ENCODE measurements at places on chromosomes 3 and 15. TPM values are rescaled to one million over a fixed set of nuclear protein-coding genes. Genes with fewer than 3 reads are reported as not detected.

Gene FBXL2
- total RNA-seq = not detected

Gene ADGRG7
- not detected for total RNA-seq

Gene CDCP1
- 1.5 TPM for total RNA-seq

Gene SNURF
- total RNA-seq = 30.7 TPM

Gene RSL24D1
- total RNA-seq = 133 TPM

Gene RAD51
- total RNA-seq = 79.9 TPM

Gene LRRC15
- total RNA-seq = not detected

Gene FBXL22
- total RNA-seq = 0.80 TPM

Gene GCHFR
- 72.6 TPM for total RNA-seq

GRCh38 chr3:126525853-126526667 lies 2.1 kb downstream of the CHST13 start:
- no peak for DNase-seq

DNA sequence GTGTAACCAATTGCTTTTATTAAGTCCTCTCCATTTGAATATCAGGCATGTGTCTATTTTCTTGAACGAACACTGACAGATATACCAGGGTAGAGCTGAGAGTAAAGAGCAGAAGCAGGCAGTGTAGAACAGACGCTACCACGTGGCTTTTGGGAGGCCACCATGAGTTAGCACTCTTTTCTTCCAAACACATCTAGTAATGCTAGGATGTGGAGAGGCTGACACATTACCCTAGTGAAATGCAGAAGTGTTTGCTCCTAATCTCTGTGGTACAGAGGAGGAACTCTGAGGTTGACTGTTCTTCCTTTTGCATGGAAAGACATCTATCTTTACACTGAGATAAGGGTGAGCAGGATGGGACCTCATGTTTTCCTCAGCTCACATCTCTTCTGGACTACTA lies 216.3 kb downstream of the SATB1 start:
- no peak for DNase-seq

GRCh38 chr3:48244461-48244860 lies 3.6 kb downstream of the ZNF589 start:
- DNase-seq = no peak

DNA sequence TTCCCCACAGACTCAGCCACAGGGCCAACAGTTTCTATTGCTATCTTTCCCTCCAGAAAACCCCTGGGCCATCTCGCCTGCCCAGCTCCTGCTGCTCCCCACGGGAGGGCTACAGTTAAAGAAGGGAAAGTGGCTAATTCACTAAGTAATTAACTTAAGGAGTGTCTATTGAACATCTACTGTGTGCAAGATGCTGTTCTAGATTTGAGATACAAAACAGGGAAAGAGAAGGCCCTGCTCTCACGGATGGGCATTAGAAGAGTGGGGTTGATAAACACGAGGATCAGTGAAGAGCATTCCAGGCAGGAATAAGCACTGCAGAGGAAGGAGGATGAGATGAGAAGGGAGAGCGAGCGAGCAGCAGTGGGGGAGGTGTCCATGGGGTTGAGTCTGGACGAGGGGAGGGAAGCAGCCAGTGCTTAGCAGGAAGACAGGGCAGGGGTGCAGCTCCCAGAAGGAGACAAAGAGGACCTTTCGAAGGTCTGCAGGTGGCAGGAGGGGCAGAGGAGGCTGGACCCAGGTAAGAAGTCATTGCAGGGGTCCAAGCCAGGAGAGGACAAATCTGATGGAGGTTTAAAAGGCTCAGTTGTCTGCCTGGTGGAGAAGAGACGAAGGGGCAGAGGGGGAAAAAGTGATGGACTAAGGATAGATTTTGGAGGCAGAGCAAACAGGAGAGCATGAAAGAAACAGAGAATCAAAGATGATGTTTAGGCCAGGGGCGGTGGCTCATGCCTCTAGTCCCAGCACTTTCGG lies 64.7 kb downstream of the KLF15 start:
- DNase-seq = peak; percentile 28

DNA sequence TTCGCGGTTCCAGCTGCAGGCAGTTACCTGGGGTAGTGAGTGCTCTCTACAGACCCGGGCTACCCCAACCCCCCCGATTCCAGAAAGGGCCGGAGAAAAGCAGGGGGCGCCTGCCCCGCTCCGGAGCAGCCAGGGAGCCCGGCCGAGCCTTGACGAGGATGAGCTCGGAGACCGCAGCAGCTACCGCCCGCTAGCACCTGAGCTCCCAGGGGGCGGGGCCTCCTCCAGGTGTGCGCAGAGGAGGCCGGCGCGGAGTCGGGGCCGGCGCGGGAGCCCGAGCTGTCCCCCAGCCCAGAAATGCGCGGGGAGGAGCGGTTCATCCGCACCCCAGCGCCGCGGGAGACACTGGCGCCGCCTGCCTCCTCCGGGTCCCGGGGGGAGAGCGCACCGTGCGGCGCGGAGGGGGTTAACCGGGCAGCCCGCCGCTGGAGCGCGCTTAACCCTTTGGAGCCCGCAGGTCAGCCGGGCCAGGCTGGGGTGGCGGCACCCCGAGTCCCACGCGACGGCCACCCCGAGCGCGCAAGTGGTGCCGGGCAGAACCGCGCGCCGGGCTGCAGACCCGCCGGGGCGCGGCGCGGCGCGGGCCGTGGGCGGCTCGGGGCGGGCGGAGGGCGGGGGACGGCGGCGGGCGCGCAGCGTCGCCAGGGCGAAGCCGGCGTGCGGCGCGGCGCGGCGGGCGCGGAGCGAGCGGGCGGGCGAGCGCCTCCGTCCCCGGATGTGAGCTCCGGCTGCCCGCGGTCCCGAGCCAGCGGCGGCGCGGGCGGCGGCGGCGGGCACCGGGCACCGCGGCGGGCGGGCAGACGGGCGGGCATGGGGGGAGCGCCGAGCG lies at the start of gene CACNA1D:
Gene CACNA1D (plus strand): TSS at position 649 of the 829 bp plus-strand sequence. CDS start 556 bp downstream, outside the sequence.
- peak; percentile 22 for DNase-seq

DNA sequence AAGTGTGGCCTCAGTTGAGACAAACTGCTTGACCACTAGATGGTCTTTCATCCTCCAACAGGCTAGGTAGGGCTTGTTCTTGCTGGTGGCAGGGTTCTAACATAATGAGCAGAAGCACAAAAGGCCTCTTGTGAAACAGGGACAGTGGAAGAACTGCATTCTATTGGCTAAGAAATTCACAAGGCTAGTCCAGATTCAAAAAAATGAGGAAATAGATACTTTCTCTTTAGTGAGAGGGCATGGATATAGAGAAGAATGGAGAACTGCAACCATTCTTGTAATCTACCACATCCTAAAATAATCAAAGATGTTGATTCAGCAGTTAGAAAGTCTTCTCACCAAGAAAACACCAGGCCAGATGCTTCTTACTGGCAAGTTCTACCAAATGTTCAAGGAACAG lies 143.7 kb upstream of the LRIG1 start:
- DNase-seq = no peak

GRCh38 chr3:40079847-40080240 lies 229.7 kb upstream of the EIF1B start:
- no peak for DNase-seq

- DNase-seq = no peak
Measured at GRCh38 chr15:100653608-100654007, 51.2 kb downstream of the ASB7 start.

DNA sequence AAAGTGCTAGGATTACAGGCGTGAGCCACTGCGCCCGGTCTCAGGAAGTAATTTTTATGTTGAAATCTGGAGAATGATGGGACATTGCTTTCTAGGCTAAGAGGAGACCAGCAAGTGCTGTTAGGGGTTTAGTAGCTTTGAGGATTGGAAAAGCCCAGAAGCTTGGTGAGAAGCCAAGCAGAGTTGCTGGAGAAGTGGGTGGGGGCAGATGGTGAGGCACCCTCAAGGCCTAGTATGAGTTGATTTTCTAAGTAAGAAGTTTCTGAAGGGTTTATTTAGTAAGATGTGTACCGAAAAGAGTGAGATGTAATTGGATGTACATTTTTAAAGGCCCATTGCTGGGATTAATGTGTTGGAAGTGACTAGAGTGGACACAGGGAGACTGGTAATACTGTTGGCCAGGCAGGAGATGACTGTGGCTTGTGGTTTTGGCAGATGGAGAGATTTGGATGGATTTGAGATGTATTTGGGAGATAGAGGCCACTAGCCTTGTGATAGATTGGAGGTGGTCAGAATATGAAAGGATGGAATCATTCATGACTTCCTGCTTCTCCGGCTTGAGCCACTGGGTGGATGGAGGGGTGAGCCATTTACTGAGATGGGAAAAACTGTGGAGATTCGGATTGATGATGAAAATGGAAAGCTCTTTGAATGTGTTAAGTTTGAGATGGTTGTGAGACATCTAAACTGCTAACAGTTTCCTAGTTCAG lies 2.3 kb downstream of the LRRC28 start:
- DNase-seq = no peak

GRCh38 chr3:16478516-16478915 lies 35.0 kb downstream of the RFTN1 start:
- DNase-seq = no peak

GRCh38 chr3:183536238-183536880 lies 19.1 kb downstream of the KLHL6 start:
- no peak for DNase-seq

GRCh38 chr15:97968380-97968779 lies 7.9 kb downstream of the ARRDC4 start:
- no peak for DNase-seq

- no peak for DNase-seq
Measured at GRCh38 chr3:72571638-72572114, 276.6 kb downstream of the SHQ1 start.

DNA sequence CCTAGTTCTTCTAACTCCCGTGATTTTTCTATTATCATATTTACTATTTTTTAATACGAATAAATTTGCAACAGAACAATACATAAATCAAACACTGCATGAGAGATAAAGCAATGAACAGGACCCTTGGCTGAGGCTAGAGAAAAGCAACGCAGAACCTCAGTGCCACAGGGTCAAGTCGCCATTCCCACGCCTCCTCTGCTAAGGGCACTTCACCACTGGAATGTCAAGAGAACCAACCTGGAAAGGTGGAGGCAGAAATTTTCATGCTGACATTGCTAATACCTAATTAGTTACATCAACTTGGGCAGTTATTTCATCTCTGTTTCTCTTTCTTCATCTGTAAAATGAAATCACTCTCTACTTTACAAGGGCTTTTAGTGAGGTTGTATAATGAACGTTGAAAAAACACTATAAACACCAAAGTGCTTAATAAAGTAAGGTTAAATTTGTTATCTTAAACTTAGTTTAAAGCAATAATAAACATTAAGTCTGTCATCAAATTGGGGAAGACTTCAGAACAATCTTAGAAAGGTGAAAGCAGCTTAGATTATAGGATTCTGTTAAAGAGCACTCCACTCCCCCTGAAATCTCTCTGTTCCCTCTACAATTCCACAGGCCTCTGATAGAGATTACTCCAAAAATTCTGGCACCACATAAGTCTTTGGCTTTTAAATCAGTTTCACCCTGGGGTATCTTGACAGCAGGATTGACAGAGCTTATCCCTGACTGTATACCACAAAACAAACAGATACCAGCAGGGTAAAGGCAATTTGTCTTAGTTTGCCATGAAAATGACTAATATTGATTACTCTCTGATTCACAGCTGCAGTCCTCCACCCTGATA lies 41.9 kb downstream of the PLCH1 start:
- DNase-seq = no peak

- DNase-seq = no peak
Measured at GRCh38 chr3:110184536-110184935, 847.2 kb upstream of the DPPA4 start.

All from activated naive CD4-positive, alpha-beta T cell treated with anti-CD3 and anti-CD28 coated beads, Interleukin-2, amount 50 U/mL, for 72 hours (primary cell).